Activated naive CD8-positive, alpha-beta T cell treated with anti-CD3 and anti-CD28 coated beads, Interleukin-2, amount 10 ng/mL, durations not matched to agents 7 days and 5 days (primary cell): ENCODE measurements at places on chromosomes 7 and 10.
A peak's percentile ranks its signal among the peaks of the same experiment; 100 is the strongest.

DNA sequence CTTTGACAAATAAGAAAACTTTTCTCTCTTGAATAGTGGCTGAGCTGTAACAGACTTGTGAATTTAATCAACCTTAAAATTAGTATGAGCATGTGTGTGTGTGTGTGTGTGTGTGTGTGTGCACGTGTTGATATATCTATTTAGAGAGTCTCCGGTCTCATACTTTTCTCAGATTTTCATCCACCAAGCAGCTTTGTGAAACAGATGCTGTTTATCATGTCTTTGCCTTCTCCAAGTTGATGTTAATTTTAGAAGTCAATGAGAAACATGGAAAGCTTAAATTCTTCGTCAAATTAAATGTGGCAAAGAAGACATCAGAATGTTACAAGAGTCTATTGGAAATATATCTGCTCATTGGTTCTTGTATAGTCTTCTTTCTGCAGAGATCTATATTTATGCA lies 839.2 kb upstream of the CELF2 start:
- H3K36me3 ChIP-seq, result no peaks in the 10 kb centered on the region
- H3K4me3 ChIP-seq, result no peak overlapping the region
- no peaks in the 10 kb centered on the region for H3K4me1 ChIP-seq
- no peak for DNase-seq

DNA sequence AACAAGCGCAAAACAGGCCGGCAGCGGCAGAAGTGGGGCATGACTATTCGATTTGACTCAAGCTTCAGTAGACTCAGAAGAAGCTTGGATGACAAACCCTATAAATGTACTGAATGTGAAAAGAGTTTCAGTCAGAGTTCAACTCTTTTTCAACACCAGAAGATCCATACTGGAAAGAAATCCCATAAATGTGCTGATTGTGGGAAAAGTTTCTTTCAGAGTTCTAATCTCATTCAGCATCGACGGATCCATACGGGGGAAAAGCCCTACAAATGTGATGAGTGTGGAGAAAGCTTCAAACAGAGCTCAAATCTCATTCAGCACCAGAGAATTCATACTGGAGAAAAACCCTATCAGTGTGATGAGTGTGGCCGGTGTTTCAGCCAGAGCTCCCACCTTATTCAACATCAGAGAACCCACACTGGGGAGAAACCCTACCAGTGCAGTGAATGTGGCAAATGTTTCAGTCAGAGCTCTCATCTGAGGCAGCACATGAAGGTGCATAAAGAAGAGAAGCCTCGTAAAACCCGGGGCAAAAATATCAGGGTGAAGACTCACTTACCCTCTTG lies 2.8 kb downstream of the ZNF22 start:
- no peaks in the 10 kb centered on the region for H3K27me3 ChIP-seq
- peaks cover 39% of the 10 kb centered on the region for H3K36me3 ChIP-seq
- H3K27ac ChIP-seq, result no peak overlapping the region
- peaks cover 33% of the 10 kb centered on the region for H3K4me1 ChIP-seq
- DNase-seq, result no peak

DNA sequence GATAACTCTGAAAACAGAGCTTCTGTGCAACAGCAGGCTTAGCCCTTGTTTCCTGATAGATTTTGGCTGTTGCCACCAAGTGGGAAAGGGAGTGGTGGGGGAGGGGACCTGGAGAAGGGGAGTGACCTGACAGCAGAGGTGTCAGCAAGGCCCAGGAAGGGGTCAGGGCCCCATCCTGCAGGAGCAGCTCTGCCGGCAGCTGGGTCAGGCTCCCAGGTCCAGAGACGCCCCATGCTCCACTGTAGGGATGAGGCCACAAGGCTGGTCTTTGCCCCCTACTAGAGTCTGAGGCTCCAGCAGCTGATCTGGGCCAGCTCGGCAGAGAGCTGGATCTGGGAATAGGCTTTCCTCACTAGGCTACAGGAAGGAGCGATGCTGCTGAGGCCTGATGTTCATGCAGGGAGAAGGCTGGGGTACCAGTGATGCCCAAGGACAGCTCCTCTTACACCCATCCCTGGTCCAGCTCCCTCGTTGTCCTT lies 44.0 kb upstream of the ZMIZ1 start:
- H3K36me3 ChIP-seq, result no peaks in the 10 kb centered on the region
- peaks cover 9% of the 10 kb centered on the region for H3K27me3 ChIP-seq
- H3K4me1 ChIP-seq, result peaks cover 24% of the 10 kb centered on the region
- H3K27ac ChIP-seq, result no peak overlapping the region

DNA sequence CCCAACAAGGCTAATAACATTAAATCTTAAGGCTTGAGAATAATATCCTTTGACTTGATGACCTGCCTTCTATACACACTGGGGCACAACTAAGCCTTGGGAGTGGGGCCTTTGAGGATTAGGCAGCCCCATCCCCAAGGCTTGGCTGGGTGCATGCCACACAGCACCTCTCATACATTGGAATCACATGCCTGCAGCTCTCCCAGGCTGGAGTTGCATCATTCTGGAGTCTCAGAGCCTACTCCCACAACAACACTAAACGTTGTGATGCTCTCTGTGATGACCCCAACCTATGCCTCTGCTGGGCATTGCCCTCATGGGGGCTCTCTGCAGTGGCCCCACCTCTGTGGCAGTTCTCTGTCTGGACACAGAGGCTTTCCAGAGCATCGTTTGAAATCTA lies 31.9 kb upstream of the SGCE start:
- no peak overlapping the region for H3K4me3 ChIP-seq
- DNase-seq, result no peak
- H3K4me1 ChIP-seq, result no peaks in the 10 kb centered on the region
- no peak overlapping the region for H3K27ac ChIP-seq
- no peaks in the 10 kb centered on the region for H3K27me3 ChIP-seq

DNA sequence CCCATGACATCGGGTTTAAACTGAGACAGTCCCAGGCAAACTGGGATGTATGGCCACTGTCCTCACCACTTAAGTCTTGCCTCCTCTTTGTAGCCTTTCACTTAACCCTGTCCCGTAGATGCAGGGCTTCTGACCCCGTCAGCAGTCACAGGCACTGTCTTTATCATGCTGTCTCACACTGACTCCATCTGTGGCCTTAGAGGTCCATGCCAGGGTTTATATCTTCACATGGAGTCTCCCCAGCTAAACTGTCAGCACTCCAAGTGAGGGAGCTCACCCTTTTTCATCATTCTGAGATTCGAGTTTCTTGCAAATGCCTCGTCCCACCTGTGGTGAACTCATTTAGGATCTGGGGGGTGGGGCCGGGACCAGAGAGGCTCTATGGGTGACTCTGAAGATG lies 2.8 kb downstream of the FKBP6 start:
- H3K27me3 ChIP-seq, result peaks cover 7% of the 10 kb centered on the region

- peaks cover 37% of the 10 kb centered on the region for H3K4me1 ChIP-seq
- H3K27me3 ChIP-seq, result no peaks in the 10 kb centered on the region
- peak overlapping the region; percentile 62 for H3K27ac ChIP-seq
- no peak for DNase-seq
Measured at GRCh38 chr10:131970946-131971345, 10.8 kb downstream of the BNIP3 start.

DNA sequence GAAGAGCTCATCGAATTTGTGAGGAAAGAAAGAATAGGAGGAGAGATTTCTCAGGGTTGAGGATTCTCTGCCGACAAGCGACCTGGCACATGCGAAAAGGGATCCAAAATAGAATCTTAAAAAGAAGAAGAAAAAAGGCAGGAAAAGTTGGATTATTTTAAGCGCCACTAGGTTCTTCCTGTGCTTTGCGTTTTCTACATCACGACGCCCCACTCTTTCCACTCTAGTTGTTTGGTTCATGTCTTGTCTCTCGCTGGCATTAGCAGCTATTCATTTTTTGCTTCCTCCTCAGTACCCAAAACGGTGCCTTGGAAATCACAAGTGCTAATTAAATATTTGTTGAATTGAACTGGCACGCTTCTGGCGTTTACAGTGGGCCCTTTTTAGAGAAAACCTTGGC lies 674 bp upstream of the FRA10AC1 start:
- H3K27me3 ChIP-seq, result no peaks in the 10 kb centered on the region
- peaks cover 11% of the 10 kb centered on the region for H3K4me1 ChIP-seq
- no peak overlapping the region for H3K4me3 ChIP-seq
- no peaks in the 10 kb centered on the region for H3K36me3 ChIP-seq

DNA sequence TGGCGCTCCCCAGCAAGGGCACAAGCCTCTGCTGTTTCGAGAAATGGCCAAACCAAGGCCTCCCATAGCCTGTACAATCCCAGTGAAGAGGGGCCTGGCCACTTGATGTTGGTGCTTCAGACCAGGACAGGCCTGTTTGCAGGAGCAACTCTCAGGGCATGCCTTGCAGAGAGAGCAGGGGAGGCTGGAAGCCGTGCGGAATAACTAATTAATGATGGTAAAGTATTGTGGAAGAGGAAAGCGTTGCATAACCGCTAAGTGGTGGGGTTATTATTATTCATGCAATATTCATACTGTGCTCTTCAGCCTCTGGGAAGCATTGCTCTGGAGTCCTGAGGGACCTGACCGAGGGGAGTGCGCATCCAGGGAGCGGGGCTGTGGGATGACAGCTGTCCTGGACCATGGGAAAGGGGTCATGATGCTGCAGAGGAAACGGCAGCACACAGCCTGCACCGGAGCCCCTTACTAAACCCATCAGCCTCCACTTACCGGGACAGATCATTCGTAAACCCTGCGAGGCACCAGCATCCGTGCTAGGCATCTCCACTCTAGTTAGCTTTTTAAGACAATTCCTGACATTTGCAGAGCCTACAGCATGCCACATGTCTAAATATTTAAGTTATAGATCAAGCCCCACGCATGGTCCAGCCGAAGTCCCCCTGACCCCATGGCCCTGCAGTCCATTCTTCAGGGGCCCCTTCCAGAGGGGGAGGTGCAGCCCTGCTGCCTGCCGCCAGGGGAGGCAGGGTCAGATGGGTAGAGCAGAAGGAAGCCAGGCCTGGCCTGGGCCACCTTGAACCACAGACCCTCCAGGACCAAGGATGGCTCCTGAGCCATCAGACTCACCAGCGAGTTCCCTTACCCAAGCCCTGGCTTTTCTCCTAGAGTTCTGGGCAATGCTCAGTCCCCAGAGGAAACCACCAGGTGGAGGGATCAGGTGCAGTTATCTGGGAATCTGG lies 11.6 kb downstream of the TMEM273 start:
- H3K4me3 ChIP-seq, result no peak overlapping the region
- no peak for DNase-seq
- H3K4me1 ChIP-seq, result peaks cover 30% of the 10 kb centered on the region
- H3K27ac ChIP-seq, result peak overlapping the region; percentile 64
- H3K36me3 ChIP-seq, result peaks cover 6% of the 10 kb centered on the region

DNA sequence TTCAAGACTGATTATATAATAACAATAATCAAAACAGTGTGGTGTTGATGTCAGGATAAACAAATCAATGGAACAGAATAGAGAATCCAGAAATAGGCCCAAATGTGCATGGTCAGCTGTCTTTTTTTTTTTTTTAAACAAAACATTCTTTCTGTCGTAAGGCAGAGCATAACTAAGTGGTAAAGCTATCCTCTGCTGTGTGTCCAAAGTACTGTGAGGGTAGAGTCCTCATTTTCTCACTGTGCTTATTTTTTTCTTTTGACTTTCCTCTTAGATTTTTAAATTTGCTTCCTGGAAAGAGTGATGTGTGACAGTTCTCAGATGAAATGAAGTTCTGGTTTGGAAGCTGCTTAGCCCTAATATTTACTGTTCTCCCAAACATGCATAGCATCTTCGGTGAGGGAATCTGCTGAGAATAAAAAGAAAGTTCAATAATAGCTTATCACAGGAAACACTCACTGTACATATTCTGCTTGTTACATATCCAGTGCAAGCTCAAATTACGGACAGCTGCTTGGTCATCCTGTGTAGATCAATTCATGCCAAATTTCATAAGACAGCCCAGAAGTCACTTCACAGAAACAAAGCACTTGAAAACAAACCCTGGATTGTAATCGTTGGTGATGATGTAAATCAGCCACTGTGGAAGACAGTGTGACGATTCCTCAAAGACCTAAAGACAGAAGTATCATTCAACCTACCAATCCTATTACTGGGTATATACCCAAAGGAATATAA lies 423.9 kb downstream of the NEBL start:
- no peaks in the 10 kb centered on the region for H3K4me1 ChIP-seq
- H3K27ac ChIP-seq, result no peak overlapping the region
- H3K36me3 ChIP-seq, result no peaks in the 10 kb centered on the region
- no peak for DNase-seq
- H3K4me3 ChIP-seq, result no peak overlapping the region
- H3K27me3 ChIP-seq, result no peaks in the 10 kb centered on the region

- peaks cover 12% of the 10 kb centered on the region for H3K27me3 ChIP-seq
- peak overlapping the region; percentile 78 for H3K27ac ChIP-seq
- no peak for DNase-seq
Measured at GRCh38 chr10:91006752-91007346, 86.0 kb upstream of the ANKRD1 start.

DNA sequence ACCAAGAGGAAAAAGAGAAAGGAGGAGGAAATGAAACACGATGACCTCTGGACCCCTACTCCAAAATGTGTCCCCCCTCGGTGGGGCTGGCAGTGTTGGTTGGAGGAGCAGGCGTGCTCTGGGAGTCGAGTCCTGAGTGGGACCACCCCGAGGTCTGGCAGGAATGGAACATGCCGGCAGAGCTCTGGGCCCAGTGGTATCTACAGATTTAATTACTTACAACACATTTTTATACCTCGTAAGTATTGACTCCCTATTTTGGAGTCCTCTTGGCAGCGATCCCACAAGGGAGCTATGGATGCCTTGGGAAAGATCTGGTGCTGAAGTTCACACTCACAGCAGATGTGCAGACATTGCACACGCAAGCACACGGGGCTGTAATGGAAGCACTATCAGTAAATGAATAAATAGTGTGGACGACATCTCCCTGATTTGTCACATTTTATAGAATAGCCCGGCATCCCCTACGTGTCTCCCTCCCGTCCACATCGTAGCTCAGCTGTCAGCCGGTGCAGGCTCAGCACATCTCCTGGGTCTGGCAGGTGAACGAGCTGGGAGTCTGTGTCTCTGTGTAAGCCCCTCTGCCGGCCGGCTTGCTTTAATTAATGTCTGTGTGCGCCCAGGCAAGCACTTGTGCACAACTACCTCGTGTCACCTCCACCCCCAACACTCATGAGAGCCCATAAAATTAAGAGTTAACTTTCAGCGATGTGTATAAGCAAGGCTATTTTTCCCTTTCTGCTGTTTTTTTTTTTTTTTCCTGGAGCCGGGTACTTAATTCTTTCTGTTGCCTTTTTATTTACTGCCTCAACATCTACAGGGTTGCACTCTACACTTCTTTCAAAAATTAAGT lies 603.2 kb downstream of the LRMDA start:
- no peaks in the 10 kb centered on the region for H3K4me1 ChIP-seq
- no peaks in the 10 kb centered on the region for H3K36me3 ChIP-seq
- H3K4me3 ChIP-seq, result no peak overlapping the region
- peaks cover 2% of the 10 kb centered on the region for H3K27me3 ChIP-seq

GRCh38 chr7:83934118-83934734 lies 260.4 kb downstream of the SEMA3A start:
- no peak overlapping the region for H3K27ac ChIP-seq
- DNase-seq, result no peak
- H3K36me3 ChIP-seq, result no peaks in the 10 kb centered on the region
- H3K4me3 ChIP-seq, result no peak overlapping the region

DNA sequence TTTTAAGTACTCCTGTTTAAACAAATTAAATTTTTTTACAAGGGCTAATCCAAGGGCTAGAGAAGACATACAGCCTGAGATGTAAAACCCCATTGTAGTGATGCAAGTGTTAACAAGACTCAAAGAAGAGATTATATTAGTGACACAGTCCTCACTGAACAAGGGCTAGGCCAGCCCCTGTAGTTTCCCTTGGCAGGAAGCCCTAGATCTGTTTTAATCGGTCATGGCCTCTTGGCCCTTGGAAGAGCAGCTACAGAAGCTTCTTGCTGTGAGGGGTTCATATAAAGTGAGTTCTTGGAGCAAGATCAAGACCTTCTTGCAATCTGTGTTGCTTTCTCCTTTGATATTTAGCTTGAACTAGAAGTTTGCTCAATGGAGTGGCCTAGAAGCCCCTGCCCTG lies 1339.4 kb downstream of the XPNPEP1 start:
- no peak for DNase-seq
- H3K4me3 ChIP-seq, result no peak overlapping the region
- no peak overlapping the region for H3K27ac ChIP-seq
- no peaks in the 10 kb centered on the region for H3K36me3 ChIP-seq
